ENCODE measurements at places on chromosomes 12 and 14.
A peak's percentile ranks its signal among the peaks of the same experiment; 100 is the strongest.

DNA sequence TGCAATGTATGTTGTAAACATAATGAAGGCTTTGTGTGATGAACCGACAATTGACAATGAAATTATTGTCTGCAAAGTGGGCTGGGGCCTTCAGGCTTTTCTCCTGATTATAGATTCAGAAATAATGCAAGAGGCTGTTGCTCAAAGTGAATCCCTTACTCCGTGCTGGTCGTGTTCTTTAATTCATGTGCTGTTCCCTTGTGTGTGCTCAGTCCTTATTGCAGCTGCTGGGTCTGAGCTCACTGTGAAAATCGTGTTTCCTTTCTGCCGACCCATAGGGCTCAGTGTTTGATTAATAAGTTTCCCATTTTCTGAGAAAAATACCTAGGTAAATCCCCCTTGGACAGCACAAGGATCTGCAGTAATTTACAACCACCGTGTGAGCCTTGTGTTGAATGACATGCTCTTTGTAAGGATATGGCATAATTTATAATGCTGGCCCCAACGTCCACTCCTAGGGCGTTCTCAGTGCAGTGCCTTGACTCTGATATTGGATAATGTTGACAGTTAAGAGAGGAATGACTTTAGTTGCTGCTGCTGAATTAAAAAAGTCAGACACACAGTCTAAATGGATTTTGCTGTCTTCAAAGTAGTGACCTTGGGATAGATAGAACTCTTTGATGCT, 81.6 kb downstream of the RGS6 start:
- DNase-seq = no peak

- no peak for DNase-seq
Measured at GRCh38 chr12:105076913-105077312, 7.3 kb downstream of the ALDH1L2 start.

DNA sequence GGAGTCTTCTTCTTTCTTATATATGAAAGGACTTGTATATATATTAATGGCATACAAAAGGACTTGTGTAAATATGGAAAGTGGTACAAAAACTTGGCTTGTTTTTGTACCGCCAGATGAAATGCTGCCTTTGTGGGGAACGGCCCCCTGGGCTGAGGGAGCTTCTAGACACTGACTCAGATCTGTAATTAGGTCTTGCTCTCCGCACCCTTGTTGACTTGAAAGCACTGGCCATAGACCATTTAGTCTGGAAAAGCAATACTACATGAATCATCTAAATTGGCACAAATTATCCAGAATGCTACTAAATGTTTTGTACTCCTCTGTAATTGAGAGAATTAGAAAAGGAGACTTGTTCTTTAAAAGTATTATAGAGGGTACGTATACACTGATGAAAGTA, 399.9 kb upstream of the RGS6 start:
- DNase-seq = no peak

DNA sequence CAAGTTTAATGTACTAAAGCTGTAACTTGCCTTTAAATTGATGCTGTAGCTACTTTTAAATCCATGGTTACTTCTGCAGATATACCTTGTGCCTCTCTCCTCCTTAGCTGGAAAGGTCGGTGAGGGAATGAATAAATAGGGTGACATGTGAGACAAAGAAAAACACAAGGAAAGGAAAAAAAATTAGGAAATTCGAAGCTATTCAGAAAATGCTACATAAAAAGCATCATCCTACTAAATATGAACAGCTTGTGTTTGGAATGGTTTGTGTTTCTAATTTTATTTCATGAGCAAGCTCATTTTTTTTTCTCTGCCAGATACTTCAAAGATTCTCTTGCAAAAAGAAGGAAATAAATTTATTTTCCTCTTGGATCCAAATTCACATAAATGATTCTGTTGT, 186.3 kb upstream of the NUDT4 start:
- no peak for DNase-seq

DNA sequence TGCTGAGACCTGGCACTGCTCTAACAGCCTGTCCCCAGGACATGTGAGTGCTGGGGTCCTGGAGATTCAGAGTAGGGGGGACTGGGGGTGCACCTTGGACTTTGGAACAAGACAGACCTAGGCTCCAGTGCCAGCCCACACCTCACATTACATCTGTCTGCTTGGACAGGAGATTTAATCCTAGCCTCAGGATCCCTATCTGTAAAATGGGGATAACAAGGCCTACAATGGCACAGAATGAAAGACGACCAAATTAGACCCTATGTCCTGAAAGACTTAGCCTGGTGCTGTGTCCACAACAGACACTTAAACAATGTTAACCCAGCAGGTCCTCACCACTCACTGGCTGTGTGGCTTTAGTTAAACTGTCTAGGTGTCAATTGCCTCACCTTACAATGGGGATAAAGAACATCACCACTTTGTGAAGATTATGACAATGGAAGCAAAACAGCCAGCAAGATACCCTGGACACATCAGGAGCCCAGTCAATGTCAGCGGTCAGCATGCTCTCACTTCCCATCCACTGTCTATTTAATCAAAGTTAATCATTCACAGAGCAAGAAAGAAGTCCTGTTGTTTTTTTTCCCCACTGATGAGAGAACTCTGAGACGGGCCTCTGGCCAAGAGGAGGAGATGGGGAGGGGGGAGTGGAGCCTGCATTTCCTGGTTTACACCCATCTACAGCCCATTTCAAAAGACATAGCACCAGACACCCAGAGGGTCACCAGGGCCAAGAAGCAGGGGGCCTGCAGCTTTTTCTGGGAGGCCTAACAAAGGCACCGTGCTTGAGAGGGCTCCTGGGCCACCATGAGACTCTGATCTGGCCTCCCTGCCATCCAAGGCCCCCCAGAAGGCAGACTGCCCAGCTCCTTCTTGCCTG, 40.6 kb downstream of the ACTN1 start:
- no peak for DNase-seq

- no peak for DNase-seq
Measured at GRCh38 chr12:67925077-67925476, 64.2 kb upstream of the IFNG-AS1 start.

DNA sequence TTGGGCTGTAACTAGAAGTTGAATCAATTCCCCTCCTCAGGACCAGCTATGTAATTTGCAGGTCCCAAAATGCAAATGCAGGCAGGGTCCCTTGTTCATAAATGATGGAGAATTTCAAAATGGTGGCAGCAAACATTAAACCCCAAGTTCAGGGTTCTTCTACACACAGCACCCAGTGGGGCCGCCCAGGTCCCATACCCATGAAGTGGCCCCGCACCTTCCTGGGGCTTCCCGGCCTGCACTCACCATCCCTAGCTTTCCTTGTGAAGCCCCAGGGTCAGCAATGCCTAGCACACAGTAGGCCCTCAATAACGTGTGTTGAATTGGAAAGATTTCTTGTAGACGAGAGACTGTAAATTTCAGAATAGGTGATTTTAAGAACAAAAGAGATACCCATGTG, 76.0 kb downstream of the NTF3 start:
- DNase-seq = no peak

- DNase-seq = no peak
Measured at GRCh38 chr12:113208041-113208934, 13.0 kb upstream of the TPCN1 start.

GRCh38 chr12:110330124-110330523, 49.1 kb downstream of the ATP2A2 start:
- DNase-seq = no peak

DNA sequence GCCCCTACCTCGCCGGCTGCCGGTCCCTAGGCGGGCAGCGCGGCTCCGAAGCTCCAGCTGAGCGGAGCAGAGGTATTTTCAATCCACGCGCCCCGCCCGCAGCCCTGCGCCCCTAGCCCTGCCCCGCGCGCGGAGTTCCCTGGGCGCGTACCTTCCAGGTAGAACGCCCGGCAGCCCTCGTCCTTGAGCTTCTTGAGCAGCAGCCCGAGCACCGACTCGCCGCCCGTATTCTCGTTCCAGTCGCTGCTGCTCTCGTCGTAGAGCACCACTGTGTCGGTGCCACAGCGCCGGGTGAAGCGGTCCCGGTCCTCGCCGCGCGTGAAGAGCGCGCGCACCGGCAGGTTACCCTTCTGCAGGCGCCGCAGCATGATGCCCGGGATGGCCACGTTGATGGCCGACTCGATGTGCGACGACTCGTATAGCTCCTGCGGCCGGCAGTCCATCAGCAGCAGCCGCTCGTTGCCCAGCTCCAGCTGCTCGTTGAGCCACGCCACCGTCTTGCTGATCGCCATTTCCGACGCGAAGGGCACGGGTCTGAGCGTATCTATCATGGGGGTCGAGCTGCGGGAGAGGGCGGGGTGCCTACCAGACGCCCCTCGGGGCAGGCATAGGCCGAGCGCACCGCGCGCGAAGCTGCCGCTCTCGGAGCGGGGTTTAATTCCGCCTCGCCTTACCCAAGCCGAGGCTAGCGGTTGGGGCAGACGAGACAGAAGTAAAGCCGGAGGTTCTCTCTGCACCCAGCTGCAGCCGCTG, 636 bp downstream of the DUSP6 start:
- DNase-seq = peak; percentile 46

DNA sequence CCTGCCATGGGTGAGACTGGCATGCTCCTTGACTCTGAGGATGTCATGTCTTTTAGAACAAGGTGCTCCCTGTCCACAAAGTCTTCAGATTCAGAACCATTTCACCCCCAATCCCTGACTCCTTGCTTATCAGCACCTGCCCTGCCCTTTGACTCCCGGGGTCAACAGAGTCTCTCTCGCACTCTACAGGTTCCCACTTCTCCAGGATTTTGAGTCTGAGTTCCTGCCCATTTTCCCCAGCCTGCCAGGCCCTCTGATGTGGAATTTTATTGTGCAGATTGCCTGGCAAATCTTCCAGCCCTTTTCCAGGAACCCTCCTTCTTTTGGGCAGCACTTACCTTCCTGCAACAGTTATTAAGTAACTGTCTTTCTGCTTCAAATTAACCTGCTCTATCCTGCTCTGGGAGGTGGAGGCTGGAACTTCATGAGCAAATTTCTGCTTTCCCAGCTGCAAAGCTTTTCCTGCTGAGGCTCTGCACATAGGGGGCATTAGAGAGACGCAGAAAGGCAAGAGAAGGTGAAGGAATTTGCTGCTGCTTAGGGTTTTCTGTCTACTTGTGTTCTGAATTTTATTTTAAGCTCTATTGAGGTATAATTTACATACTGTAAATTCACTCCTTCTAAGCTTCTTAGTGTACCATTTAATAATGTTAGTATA, 259.1 kb downstream of the PCNX1 start:
- no peak for DNase-seq

DNA sequence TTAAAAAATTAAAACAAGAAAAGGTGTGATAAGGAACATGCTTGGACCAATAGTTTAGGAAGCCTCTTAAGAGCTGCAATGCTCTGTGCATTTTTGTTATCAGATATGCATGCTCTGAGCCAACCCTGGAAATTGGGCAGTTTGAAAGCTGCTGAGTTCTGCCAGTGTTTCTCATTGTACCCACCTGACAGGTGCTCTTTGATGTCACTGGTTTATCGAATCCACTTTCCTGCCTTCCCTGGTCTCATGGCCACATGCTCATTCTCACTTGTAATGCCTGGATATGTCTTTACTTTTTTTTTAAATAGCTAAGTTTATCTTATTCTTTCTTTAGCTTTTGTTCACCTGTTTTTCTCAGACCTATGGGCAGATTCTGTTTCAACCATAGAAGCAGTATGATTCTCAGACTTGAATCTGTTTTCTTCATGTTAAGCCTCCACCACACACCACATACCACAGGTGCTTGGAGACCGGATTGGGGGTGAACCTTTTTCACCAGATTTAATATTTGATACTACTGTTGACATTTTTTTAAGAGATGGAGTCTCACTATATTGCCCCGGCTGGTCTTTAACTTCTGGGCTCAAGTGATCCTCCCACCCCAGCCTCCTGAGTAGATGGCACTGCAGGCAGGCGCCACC, 90.7 kb downstream of the ESR2 start:
- DNase-seq = no peak

DNA sequence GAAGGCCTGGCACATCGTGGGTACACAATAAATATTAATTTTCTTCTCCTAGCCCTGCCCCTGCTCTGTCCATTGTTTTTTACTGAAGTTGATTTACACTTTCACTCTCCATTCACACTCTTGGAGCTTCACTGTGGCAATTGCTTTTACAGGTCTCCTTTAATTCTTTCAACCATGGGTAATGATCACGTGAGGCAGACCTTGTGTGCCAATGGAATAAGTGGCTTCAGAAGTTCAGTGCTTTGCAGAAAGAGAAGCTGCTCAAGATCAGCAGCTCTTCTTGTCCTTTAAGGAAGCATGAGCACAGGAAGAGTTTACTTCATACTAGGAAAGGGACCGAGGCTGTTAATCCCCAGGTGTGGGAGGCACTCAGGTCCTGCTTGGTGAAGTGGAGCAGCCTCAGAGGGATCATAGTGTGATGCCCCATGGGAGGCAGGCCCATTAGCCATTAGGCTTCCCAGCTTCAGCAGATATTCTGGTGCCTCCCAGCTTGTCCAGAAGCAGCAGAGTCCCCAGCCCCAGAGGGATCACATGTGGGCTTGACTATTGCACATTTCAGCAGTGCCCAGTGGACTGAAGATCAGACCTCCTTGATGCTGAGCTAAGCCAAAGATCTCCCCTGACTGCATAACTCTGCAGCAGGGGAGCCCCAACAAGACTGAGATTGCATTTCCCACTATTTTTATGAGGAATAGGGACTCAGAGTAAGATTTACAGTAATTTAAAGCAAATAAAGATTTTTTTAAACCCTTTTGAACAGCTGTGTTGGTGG, 5.0 kb upstream of the SLC35F4 start:
- DNase-seq = no peak

DNA sequence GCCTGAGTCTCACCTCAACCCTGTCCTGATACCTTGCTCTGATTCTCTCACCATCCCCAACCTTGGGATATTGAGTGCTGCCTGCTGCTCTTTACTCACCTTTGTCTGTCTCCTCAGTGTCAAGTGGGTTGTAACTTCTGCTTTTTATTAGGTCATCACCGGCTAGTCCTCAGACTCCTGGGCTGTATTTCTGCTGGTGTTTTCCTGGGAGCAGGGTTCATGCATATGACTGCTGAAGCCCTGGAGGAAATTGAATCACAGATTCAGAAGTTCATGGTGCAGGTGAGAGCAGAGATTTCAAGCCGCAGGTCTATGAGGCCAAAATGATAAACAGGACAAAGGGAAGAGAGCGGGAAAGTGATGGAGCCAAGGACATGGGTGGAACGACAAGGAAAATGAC, 498 bp downstream of the SLC39A2 start:
- DNase-seq = no peak

- DNase-seq = no peak
Measured at GRCh38 chr14:77022236-77022852, 6.2 kb downstream of the IRF2BPL start.

DNA sequence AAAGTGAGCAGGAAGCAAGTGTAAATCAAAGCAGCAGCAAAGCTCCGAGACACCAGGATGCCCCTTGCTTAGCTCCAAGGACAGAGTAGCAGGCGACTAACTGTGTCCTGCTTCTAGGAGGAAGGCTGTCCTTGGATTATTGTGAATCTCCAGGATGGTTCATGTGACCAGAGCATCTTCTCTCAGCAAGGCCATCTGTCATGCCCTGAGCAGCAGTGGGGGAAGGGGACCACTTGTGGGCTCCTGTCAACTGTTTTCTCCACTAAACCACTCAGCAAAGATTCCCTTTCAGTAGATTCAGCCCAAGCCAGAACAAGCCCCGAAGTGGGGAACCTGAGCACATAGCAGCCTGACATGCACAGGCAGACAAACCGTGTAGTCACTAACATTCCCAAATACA, 19.4 kb downstream of the MAP3K9 start:
- DNase-seq = no peak

- DNase-seq = no peak
Measured at GRCh38 chr12:130667421-130667960, 48.6 kb downstream of the RIMBP2 start.

GRCh38 chr12:2753536-2753935, 41.2 kb upstream of the FKBP4 start:
- DNase-seq = no peak

GRCh38 chr14:22252686-22253085, 336.3 kb downstream of the DAD1 start:
- no peak for DNase-seq

- DNase-seq = no peak
Measured at GRCh38 chr12:91065396-91065795, 7.6 kb upstream of the KERA start.

All from activated naive CD4-positive, alpha-beta T cell treated with anti-CD3 and anti-CD28 coated beads, Interleukin-2, amount 50 U/mL, for 16 hours (primary cell).